ENCODE measurements at places on chromosomes 5 and 9.

DNA sequence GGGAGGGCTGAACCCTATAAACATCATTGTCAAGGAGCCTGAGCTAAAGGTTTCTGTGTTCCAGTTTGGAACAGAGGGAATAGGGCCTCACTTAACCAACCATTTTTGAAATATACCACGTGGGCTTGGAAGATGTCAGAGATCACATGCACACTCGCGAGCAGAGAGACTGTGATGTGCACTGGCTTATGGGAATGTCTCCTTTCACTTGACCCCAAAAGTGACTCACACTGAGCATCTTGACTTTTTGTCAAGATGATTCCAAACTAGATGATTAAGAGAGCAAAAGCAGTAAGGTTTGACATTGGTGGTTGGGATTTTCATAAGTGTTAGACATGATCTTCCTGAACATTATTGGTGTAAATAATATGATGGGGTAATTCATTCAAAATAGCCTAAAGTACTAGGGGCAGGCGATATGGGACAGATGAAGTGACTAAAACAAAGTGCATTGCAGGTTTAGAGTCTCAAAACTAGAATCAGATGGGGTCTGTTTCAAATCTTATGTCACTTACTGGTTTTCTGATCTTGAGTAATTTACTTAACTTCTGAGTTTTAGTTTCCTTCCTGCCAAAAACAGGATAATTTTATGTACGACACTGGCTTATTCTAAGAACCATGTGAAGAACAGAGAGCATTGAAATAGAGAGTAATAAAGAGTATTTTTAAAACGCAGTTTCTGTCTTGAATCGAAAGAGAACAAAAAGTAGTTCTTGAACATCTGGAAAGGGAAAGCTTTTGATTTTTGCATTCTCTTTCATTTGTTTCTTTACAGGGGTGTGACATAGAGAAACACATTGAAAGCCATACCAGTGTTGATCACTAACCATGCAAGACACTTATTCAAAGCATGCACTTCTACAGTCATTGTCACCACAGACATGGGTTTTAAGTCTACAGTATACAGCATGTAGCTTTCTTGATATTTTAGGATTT is 383.0 kb downstream of the DIRAS2 start:
- no peak for DNase-seq

GRCh38 chr5:149675610-149676201 is 54.4 kb upstream of the PPARGC1B start:
- DNase-seq, result no peak

DNA sequence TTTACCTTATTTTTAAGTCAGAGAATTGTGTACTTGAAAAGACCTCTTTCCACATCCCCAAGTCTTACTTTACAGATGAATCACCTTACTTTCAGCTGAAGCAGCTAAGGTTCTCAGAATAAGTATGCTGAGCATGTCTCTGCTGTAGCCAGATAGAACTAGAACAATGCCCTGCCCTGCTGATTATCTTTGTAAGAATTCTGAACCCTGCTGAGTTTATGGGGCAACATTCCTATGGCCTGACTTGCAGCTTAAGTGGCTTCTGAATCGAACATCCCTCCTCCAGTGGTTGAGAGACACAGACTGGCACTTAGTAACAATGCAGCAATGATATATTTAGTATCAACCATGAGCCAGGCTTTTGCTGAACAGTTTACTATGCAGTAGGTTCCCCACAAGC is 592.0 kb upstream of the WWC1 start:
- DNase-seq, result no peak

DNA sequence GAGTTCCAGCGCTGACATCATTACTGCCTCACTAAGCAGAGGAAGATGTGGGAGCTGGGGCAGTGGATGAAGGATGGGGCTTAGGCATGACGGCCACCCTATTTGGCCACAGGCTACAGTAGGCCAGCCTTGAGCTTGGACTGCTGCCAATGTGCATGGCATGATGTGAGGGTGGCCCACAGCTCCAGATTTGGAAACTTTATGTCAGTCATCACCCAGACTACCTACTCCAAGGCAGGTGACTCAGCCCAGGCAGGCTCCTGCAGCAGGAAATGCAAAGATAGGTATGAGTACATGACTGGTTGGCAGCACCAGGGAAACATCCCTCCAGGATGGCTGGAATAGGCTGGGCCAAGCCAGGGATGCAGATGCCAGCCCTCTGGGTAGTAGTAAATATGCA is 303.6 kb downstream of the SPOCK1 start:
- DNase-seq, result no peak

- no peak for DNase-seq
These were observed 35.0 kb downstream of the TEX10 start for GRCh38 chr9:100317706-100318105.

GRCh38 chr5:94499806-94500205 is 118.6 kb downstream of the KIAA0825 start:
- no peak for DNase-seq

GRCh38 chr5:82119889-82120288 is 148.1 kb downstream of the ATG10 start:
- DNase-seq, result no peak

DNA sequence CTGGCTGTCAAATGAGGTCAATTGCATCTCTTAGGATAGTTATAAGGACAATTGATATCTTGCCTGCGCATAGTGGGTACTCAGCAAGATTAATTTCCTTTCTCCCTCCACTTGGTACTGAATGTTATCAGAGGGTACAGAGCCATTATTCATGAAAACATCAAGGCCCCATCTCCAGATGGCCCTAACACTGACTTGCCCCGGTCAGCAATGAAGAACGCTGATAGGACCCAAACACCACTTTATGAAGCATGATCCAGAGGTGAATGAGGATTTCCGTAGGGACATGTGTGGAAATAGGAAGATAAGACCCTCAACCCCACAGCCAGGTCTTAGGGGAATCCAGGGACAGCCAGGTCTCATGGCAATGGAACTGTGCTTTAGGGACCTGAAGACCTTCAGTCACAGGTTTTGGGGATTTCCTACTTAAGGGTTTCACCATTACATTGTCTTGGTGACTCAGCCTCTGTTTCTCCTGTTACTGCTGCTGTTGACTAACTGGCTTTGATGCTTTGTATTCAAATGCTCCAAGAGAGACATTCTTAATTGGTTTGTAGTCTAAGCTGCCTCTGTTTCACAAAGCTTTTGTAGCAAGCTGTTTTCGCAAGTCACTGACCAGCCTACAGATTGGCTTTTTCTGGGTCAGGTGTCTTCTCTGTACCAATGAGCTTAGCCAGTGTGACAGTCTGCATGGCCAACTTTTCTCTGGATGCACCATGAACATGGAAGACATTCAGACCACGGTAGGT is 35.3 kb upstream of the IQGAP2 start:
- no peak for DNase-seq

GRCh38 chr9:135973277-135974219 is 12.4 kb upstream of the UBAC1 start:
- DNase-seq, result no peak

DNA sequence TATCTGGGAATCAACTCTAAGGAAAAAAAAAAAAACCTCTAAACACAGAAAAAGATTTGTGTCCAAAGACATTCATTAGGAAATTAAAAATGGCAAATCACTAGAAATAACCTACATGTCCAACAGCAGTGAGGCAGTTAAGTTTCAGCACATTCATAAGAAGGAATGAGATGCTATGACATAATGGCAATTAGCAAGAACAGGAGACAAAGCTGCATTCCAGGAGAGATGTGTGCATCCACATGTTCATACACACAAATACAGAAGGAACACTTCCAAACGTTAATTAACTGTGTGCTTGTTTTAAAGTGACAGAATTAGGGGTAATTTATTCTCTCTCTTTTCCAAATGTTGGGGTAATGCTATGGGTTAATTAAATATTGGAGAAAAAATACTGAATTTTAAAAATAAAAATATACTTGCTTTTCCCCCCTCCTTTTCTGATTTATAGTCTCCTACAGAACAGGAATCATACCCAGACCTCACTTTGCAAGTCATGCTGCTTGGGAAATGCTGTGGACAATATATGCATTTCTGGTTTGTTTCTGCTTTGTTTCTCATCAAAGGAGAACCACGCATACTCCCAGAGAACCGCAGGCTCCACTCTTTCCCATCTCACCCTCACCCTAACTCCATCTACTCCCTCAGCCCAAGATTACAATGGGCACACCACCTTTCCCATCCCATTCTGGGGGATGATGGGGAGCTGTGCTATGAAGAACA is 114.1 kb downstream of the CDK5RAP2 start:
- no peak for DNase-seq

DNA sequence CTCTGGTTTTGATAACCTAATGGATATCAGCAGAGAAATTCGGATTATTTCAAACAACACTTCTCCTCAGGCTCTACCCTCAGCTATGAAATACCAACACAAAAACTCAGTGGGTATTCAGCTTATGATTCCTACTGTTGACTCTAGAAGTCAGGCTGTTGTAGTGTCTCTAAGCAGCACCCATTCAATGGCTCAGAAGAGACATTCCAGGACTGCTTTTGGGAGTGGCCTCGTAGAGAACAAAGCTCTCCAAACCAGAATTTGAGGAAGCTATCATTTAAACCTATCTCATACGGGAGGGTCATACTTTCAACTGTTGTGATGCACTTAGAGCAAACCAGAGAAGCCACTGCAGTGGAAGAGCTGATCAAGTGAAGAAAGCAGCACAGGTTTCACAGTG is 34.1 kb downstream of the ETF1 start:
- no peak for DNase-seq

DNA sequence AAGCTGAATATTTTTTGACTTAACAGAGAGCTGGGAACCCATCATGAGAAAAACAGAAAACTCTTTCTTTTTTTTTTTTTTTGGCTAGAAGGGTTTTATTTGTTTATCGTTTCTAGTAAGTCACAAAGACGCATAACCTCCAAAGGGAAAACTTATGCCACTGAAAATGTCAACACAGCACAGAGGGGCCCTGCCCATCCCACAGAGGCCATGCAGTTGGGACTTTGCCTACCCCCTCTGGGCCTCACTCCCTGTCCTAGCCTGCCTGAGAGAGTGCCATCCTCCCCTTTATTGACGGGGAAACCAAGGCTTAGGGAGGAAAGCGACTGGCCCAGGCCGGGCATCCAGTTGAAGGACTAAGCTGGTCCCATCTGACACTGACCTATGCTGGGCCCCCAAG is 74.7 kb downstream of the VAV2 start:
- DNase-seq, result no peak

- no peak for DNase-seq
These were observed 227.9 kb downstream of the LURAP1L start for GRCh38 chr9:13002740-13003139.

GRCh38 chr5:114734238-114734637 is 372.4 kb downstream of the KCNN2 start:
- DNase-seq, result no peak

- no peak for DNase-seq
These were observed 237.9 kb downstream of the TMEM38B start for GRCh38 chr9:105932276-105932675.

- DNase-seq, result no peak
These were observed 99.3 kb upstream of the LHFPL2 start for GRCh38 chr5:78747705-78748359.

GRCh38 chr5:147539053-147539452 is 29.2 kb upstream of the DPYSL3 start:
- DNase-seq, result no peak

GRCh38 chr9:114507726-114508125 is 2.5 kb upstream of the WHRN start:
- no peak for DNase-seq

DNA sequence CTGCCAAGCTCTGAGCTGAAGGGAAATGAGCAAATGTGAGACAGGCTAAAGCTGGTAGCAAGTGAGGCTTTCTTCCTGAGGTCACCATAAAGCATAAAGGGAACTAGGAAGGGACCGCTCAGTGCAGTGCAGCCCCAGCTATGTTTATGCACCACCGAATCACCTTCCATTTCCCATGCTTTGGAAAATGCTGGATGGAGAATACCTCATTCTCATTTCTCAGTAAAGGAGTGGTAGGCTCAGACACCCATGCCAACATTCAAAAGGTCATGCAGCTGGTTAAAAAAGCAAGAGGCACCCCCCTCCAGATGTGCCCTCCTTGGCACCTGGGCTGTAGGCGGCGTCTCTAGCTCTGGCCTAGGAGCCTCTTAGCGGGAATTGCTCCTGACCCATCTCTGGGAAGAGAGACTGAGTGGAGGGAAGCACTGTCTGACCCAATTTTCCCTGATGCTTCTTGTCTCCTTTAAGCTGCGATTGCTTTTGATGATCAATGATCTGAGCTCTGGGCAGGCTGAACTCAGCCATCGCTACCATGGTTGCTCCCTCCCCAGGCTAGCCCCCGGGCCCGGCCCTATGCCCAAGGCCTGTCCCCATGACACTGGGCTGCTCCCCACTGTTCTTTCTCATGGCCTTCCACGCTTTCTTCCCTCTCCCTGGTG is 58.7 kb downstream of the ZNF354C start:
- DNase-seq, result no peak

- DNase-seq, result no peak
These were observed 68.0 kb downstream of the ZNF608 start for GRCh38 chr5:124678468-124678867.
